ENCODE measurements at places on chromosomes 7 and 10.

- DNase-seq, result peak; percentile 26
These were observed 3.0 kb downstream of the ZFAND2A start for GRCh38 chr7:1156782-1157535.

GRCh38 chr7:36372156-36372555 is 17.5 kb upstream of the ANLN start:
- DNase-seq, result no peak

GRCh38 chr7:32223721-32224120 is 153.5 kb upstream of the PDE1C start:
- DNase-seq, result no peak

DNA sequence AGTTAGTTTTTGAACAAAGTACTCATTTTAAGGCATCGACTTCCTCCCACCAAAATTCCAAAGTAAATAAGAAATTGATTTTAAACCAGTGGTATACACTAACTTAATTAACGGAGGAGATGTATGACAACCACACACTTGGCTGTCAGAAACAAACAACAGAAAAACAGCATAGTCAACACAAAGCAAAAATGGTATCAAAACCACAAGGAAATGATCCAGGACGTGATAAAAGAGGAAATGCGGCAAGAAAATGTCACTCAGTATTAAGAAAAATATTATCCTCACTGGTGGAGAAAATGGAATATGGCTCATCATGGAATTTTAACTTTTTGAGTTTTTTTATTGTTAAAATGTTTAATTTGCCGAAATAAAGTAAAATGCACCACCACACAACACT is 17.5 kb downstream of the KIAA1549 start:
- no peak for DNase-seq

GRCh38 chr7:138546064-138546619 is 86.1 kb downstream of the TRIM24 start:
- DNase-seq, result no peak

DNA sequence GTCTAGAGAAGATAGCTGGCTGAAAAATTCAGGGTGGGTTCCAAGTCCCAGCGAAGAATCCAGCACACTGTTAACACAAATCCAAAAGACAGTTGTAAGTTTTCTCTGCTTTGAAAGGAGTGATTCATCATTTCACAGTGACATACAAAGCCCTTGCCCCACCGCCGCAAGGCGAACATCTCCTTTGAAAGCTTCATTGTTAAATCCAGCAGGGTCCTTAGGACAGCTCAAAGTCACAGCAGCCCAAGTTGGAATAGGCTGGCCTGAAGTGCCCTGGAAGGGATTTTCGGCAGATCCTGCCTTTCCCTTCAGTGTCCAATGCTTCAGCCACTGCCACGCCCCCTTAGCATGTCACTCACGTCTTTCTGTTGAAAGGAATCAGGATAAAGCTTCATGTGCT is 526.1 kb downstream of the CALN1 start:
- DNase-seq, result no peak

- DNase-seq, result no peak
These were observed 806.3 kb upstream of the CELF2 start for GRCh38 chr10:10211409-10211808.

DNA sequence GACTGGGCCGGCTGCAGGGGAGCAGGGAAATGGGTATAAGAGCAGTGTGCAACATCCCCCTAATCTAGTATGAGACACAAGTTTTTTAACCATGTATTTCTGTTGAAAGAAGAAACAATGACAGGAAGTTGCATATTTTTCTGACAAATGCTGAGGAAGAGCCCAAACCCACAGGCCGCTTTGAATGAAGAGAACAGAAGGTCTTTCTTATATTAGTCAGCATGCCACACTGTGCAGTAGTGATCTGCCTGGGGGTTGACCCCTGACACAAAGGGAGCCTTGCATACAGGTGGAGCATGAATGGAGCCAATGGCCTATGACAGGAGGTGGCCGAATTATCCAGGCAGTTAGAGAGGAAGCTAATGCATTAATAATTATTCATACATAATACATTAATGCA is 518.3 kb downstream of the PLXDC2 start:
- DNase-seq, result no peak

GRCh38 chr7:12317675-12318074 is 86.0 kb downstream of the VWDE start:
- DNase-seq, result no peak

DNA sequence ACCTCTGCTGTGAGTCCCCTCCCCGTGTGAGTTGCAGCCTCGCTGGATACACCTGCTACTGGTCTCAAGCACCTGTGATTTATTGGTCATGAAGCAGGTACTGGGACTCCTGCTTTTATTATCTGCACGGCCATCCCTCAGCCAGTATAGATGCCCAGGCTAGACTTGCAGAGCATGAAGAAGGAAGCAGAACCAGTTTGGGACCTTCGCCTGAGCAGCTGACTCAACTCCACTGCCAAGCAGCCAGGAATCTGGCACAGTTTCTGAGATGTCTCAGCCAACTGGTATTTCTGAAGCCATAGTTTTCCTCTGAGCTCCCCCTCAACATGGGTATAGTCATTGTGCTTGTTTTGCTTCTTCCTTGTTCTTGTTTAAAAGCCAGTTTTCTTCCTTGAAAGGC is 28.0 kb upstream of the SLC39A12 start:
- peak; percentile 92 for DNase-seq

- DNase-seq, result no peak
These were observed 120.8 kb upstream of the CDCA7L start for GRCh38 chr7:22066522-22066921.

DNA sequence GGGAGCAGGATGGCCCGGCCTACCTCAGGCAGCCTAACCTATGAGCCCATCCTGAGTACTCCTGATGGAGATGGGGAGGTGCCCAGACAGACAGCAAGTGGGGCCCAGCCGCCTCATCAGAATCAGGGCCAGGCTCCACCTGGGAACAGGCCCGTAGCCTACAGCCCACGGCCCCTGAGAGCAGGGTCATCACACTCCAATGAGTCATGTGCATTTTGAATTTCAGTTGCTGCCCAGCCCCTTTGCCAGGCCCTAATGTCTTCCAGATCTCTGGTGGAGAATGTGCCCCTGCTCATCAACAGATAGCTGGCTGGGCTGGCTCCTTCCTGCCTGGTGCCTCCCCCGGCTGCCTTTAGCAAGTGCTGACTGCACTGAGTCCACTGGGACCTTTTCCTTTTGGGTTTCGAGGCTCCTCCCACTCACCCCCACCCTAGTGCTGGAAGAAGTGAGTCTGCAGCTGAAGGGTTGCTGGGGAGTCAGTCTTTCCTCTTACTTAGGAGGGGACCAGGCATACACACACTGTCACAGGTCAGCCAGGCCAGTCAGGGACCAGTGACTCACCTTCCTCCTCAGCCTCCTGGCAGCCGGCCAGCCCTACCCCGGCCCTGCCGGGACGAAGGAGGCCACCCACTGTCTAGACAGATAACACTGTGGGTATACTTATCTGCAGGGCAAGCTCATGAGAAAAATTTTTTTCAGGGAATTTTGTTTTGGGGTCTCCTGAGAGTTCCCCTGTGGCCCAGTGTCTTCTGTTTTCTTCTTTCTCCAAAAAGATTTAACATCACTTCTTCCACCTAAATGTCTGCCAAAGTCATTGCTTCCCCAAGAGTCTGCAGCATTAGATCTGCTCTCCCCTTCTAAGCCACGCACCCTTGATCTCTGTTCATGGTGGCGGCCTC is 9.1 kb upstream of the ASIC3 start:
- peak; percentile 81 for DNase-seq

DNA sequence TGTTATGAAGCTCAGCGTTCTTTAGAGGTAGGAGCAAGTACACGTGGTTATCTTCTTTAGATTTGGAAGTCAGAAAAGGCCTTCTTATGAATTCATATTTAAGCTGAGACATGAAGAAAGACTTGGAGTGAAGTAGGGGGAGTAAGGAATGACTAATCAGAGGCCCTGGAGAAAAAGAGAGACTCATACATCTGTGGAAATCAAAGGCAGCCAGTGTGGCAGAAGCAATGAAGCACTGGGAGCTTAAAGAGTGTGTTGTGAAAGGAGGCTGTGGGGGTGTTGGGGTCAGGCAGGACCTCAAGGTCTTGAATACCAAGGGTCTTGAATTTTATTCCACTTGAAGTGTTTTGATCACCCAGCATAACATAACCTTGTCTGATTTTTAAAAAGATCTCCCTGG is 35.7 kb upstream of the FGL2 start:
- DNase-seq, result peak; percentile 55

DNA sequence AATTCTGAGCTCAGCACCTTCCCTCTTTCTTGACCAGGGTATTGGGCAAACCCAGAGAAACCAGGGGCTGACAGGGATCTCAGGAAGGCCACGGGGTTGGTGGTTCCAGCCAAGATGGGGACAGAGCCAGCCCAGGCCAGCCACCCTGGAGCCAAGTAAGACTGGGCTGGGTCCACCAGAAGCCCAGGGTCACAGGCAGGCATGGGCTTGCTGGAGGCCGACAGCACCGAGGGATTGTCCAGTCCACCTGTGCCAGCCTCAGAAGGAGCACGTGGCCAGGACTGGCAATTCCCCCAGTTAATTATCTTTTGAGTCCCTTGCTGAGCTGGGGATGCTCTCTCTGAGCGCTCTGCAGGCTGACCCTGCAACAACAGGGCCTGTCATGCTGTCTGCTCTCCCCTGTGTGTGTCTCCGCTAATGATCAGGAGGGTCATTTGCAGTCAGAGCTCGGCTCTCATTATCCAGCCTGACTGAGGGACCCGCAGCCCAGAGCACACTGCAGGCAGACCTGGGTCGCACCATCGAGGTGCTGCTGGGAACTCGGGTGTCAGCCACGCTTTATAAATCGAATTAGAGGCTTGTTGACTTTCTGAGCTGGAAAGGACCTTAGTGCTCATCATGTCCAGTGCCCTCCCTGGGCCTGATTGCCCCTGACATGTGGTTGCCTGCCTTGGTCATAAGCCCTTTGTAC is 69.5 kb upstream of the PPIF start:
- no peak for DNase-seq

- no peak for DNase-seq
These were observed 21.7 kb downstream of the OPALIN start for GRCh38 chr10:96337106-96337505.

GRCh38 chr7:144650439-144650838 is 185.4 kb downstream of the TPK1 start:
- no peak for DNase-seq

GRCh38 chr7:108167460-108167859 is 37.3 kb upstream of the LAMB4 start:
- DNase-seq, result peak; percentile 20

DNA sequence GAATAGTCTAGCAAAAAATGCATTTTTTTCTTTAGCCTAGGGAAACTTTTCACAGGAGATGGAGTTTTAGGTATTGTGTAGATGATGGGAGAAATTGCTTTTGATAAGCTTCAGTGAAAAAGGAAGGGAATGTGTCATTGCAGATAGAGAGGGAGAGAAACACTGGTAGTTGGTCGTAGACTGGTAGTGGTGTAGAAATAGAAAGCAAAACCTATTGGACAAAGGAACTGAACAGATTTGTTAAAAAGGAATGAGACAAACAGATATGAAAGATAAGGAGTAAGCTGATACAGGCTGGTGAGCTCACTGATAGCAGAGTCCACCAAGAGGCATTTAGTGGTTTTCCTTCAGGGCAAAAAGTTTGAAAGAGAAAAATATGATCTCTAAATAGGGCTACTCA is 94.3 kb downstream of the ZEB1 start:
- no peak for DNase-seq

DNA sequence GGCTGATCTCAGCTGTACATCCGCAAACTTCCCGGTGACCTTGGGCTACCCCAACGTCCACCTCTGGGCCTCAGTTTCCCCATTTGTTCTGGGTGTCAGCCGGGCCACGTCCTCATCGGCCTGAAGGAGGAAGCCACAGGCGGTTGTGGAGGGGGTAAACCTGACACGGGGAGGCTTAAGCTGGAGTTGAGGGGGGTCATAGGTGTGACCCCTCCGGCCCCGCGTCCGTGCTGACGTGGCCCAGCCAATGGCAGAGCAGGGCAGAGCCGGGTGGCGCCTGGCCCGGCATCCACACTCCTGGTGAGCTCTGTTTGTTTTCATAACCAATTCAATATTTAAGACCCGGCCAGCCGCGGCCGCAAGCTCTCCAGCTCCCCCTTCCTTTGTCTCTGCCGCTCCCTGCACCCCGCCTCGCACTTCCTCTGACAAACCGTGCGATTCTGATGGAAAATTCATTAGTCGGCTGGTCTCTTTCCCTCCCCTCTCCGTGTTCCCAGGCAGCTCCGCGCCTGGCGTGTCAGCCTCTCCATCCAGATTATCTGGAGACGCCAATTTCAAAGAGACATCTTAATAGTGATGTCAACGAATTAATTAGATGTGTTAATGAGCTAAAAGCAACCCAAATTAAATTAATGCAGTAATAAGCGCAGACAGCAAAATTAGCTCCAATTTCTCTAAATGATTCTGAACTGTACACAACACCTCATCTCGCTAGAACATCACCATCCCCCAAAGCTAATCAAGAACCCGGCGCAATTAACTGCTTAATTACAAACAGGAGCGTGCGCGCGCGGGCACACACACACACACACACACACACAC is 55.4 kb downstream of the MICALL2 start:
- peak; percentile 70 for DNase-seq

- DNase-seq, result no peak
These were observed 692.0 kb upstream of the IGFBP3 start for GRCh38 chr7:46613116-46613515.

- DNase-seq, result no peak
These were observed 169.8 kb upstream of the MEOX2 start for GRCh38 chr7:15856311-15856710.

- DNase-seq, result no peak
These were observed 1.1 kb upstream of the CNTNAP2 start for GRCh38 chr7:146115548-146115850.

DNA sequence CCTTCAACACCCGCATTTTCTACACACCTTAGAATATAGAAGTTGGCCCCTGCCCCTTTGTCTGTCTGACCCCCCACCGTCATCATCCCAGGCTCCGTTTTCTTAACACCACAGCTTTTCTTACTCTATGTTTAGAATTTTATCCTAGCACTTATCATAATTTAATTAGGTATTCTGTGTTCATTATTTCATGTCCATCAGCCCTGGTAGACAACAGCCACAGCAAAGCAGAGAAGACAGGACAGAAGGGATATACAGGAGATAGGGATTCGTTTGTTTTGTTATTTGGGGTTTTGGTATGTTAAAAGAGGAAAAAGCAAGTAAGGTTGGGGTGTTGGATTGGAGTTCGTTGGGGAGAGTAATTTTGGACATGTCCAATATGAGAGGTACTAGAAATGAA is 48.8 kb downstream of the ITGA8 start:
- no peak for DNase-seq

- no peak for DNase-seq
These were observed 235.5 kb downstream of the SEMA3E start for GRCh38 chr7:83413424-83413823.

- DNase-seq, result peak; percentile 42
These were observed 92.6 kb downstream of the SPAG6 start for GRCh38 chr10:22437620-22438588.

DNA sequence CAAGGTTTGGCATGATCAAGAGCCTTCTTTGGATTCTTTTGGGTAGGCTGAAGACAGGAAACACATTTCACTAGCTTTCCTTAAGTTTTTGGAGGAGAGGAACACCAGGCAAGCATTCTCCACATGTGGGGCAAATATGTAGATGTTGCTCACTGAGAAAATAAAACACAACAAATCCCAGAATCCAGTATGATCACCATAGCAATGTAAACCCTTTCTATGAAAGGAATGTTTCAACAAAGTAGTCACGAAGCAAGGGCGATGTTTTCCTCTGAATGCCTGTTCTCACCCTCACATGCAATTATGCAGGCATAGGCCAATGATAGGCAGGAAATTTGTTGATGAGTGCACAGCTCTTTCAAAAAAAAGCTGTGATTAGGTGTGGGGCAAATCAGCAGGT is 20.5 kb upstream of the CEP41 start:
- peak; percentile 54 for DNase-seq

Data from AG20443 (cell line).